ENCODE measurements at places on chromosomes 12 and 14. TPM values are rescaled to one million over a fixed set of nuclear protein-coding genes. Genes with fewer than 3 reads are reported as not detected.

- DNase-seq: no peak
These were observed 11.5 kb downstream of the TEAD4 start for GRCh38 chr12:2970744-2971143.

Gene LPAR5
- 0.34 TPM for polyA plus RNA-seq

DNA sequence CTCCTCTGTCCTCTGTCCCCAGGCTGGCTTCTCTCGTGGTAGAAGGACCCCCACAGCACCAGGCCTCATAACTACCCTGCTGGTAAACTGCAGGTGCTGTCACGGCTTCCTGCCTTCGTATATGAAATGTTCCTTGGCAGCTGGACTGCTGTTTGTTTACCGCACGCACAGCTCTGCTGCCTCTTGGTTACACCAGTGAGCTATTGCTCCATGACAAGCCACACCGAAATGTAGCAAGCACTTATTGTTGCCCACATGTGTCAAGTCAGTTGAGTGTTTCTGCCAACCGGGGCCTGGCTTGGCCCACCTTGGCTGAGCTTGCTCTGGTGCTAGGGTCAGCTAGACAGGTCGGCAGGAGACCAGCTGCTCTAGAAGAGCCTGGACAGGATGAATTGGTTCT is 21.7 kb upstream of the TCL1B start:
- no peak for DNase-seq

- DNase-seq: no peak
These were observed 55.5 kb upstream of the DAAM1 start for GRCh38 chr14:59132796-59133494.

- DNase-seq: no peak
These were observed 50.8 kb downstream of the RPS6KA5 start for GRCh38 chr14:91009501-91010152.

Gene C12orf50
- not detected for polyA plus RNA-seq

Gene ZNF384
- polyA plus RNA-seq: 41.8 TPM

DNA sequence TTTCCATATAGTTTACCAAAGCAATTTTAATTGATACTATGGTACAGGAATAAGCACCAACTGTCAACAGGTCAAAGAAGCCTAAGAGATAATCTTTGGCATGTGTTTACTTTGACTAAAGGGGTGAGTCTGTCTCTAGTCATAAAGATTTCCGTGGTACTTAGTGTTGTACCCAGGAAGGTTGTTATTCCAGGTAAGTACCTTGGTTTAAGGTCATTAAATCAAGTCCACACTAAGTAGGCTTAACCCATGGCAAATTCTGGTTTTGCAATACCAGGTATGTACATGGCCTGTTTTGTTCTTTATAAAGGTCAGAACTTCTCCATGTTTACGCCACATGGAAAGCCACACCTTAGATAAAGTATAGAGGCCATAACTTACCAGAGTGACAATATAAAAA is 10.0 kb downstream of the MAX start:
- no peak for DNase-seq

DNA sequence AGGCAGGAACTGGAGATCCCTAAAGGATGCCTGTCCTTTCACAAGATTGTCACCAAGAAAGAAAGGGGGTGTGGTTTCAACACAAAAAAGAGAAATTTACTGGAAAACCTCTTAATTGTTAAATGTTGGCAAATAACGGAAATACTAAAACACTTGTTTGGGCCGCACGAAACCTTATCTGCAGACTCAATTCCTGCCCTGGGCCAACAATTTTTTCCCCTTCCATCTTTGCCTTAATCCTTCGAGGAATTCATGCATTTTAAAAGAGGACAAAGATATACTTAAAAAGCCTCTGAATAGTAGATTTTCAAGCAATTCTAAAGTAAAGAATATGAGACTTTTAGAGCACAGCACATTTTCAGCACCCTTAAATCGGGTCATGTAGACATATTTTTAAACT is 366.2 kb downstream of the DUSP6 start:
- no peak for DNase-seq

- DNase-seq: no peak
These were observed 34.8 kb downstream of the ATL1 start for GRCh38 chr14:50594577-50595316.

Gene REP15
- 0.43 TPM for polyA plus RNA-seq

GRCh38 chr14:56004786-56005185 is 113.4 kb upstream of the PELI2 start:
- DNase-seq: peak; percentile 85

GRCh38 chr12:91109148-91109564 is 2.1 kb downstream of the LUM start:
- DNase-seq: peak; percentile 84

DNA sequence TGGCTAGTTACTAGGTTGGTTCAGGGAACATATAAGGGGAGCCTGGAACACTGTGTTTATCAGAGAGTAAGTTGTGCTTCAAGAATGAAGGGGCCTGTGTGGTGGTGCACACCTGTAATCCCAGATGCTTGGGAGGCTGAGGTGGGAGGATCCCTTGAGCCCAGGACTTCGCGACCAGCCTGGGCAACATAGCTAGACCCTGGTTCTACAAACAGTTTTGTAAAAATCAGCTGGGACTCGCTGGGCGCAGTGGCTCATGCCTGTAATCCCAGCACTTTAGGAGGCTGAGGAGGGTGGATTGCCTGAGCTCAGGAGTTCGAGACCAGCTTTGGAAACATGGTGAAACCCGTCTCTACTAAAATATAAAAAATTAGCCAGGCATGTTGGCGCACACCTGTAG is 42.1 kb upstream of the GPR132 start:
- no peak for DNase-seq

- DNase-seq: no peak
These were observed 76.4 kb downstream of the GPATCH2L start for GRCh38 chr14:76228138-76228537.

DNA sequence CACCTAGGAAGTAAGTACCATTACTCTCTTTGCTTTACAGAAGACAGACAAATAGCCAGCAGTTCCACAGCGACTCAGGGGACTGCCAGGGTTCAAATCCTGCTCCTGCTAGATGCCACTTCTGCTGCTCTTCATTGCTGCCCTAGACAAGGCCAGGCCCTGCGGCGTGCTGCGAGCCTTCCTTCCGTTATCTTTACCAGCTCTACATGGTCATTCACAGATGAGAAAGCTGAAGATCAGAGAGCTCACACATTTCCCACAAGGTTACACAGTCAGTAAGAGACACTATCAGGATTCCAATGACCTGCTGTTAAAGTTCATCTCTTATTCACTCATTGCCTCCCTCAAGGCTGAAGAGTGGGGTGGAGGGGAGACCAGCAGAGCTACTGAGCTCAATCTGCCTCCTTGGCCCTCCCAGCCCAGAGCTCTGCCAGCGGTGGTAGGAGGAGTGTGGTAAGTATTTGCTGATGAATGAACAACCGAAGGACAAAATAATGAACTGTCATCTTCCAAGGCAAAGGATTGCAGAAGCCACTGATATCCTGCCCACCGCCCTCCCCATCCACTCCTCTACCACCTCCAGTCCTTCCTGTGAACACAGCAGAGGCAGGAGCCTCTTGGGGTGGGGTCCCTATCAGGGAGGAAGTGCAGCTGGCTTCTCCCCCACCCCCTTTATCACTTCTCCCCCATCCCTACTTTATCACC is 14.6 kb upstream of the HDAC7 start:
- no peak for DNase-seq

Gene NEUROD4
- polyA plus RNA-seq: not detected

GRCh38 chr12:19988001-19988400 is 380.3 kb upstream of the PDE3A start:
- DNase-seq: no peak

Gene CLEC4C
- not detected for polyA plus RNA-seq

DNA sequence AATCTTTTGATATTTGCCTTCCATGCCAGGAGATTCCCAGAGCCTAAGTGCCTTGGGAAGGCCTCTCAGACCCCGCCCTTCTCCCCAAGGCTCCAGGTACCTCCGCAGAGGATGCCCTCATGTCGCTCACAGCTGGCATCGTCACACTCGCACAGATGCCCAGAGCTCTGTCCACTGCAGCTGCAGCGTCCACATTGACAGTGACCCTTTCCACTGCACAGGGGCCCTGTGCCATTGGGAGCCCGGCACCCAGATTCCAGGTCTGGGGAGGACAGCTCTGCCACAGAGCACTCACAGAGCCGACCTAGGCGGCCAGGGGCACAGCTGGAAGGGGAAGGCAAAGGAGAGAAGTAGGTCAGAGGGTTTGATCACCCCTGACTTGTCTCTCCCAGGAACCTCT is 12.3 kb upstream of the CSAD start:
- no peak for DNase-seq

DNA sequence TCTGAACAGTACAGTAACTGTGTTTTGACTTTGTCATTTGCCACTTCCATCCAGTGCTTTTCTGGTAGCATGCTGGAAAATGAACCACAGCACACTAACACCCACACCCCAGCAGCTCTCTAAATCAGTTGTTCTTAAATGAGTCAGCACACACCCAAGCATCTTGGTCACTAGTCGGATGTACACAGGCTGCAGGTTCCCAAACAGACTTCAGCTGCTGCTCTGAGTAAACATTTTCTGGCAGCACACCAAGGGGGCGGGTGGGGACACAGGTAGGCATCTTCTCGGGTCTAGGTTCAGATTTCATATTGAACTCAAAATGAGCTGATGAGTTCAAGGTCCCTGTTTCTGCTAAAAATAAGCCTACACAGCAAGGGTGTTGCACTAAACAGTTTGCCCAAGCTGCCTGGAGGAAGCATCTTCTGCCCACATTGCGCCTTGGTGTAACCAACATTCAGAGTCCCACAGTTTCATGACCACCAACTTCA is 39.8 kb downstream of the IFNG start:
- DNase-seq: no peak

DNA sequence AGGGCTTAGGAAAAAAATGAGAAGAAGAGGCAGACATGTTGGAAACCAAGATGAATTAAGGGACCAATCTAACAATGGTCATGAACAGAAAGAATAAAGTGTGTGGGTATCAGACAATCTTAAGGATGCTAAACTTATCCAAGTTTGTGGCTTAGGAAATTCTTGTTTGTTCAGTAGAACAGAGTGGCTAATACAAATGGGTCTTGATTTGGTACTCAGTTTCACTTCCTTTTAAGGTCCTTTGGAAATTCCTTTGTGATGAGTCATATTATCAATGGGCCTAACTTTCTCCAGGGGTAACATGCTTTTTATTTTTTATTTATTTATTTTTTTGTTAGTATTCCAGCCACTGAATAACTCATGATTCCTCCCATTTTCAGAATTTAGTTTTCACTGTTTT is 1154.7 kb upstream of the FLRT2 start:
- no peak for DNase-seq

DNA sequence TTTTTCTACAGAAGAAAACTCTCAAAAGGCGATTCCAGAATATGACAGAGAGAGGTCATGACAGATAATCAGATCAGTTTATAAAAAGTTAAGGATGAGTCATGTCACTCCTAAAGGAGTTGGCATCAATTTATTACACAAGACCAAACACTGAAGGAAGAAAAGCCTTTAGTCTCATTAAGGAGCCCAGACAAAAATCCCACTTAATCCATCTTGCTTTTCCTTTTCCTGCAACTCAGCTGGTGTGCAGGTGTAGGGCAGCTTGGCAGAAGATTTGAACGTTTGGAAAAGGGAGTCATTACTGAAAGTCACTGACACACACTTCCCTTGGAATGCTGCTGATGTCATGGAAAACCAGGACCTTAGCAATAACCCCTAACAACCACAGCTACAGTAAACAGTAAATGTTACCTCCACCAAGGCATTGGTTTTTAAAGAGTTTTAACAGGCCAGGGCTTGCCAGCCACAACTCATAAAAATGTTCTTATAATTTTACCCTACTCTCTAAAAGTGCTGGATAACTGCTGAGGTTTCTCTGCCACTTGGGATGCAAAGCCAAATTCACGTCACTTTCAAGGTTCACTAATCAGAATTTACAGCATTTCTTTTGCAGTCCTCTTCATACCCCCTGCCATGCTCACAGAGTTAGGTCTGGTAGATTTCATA is 320.6 kb downstream of the RAD51B start:
- DNase-seq: peak; percentile 90

DNA sequence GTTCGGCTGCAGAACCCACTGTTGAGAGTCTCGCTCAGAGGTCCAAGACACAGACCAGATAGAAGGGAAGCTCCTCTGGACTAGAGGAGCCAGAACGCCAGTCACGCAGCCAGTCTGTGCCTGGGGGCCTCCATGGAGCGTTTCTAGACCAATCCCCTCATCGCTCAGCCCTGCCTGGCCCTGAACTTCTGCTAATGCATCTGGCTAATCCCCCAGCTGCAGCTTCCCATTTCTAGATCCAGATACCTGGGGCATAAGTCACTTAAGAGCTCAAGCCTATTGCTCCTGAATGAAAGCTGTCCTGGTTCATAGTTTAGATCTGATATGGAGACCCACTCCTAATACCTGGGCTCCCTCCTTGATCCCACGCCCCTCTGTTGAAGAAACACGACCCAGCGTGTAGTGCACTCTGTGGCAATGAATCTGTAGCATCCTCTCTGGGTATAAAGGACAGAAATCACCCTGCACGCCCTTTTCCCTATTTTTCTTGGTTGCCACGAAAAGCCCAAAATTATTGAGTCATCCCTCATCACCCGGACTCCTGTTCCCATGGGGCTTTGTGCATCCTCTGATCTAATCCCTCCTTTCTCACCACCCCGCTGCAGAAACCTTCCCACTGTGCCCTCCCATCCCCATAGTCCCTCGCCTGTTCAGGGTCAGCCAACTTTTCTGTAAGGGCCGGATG is 341.6 kb upstream of the FKBP4 start:
- DNase-seq: no peak

GRCh38 chr14:104112609-104113571 is 25.5 kb upstream of the KIF26A start:
- no peak for DNase-seq

Gene BEST3
- polyA plus RNA-seq: 0.34 TPM

DNA sequence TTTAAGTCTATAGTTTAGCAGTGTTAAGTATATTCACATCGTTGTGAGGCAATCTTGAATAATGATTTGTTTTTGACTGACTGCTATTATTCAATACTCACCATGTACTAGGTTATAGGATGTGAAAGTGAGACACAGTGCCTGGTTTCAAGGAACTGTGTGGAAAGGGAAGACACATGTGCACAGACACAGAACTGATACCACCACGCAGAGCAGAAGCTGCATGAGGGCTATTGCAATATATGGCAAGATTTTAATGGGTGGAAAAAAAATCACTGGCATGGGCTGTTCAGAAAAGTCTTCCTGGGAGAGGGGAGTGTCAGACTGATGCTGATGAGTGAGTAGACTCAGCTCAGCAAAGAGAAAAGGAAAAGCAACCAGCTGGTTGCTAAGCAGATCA is 10.4 kb downstream of the SLC7A8 start:
- no peak for DNase-seq

DNA sequence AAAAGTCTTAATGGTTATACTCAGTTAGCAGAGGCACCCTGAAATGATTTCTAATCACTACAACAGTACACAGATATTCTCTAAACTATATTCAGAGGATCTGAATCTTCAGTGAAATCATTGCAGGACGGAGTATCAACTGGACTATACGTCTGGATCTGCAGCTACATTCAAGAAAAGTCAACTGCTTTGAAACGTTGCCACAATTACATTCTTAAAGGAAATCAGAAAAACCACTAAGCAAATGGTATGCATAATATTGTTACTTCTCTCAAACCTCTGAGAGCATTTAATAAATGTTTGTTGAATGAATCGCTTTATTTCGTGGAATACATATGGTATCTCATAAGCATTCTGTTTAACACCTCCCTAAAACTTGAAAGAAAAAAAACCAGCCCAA is 67.4 kb downstream of the MED13L start:
- no peak for DNase-seq
